Mucosa of descending colon (tissue), 3 donors: ENCODE measurements at places on chromosomes 3 and 15. TPM values are rescaled to one million over a fixed set of nuclear protein-coding genes. Genes with fewer than 3 reads are reported as not detected.

Gene GOLGA8J
- not detected for total RNA-seq

Gene FAM131A
- 29.8 TPM for total RNA-seq

Gene GOLGA6A
- not detected for total RNA-seq

Gene EPHB1
- 0.64 TPM for total RNA-seq

Gene MUC4
- total RNA-seq: 318 TPM

Gene STRA6
- 0.35 TPM for total RNA-seq

Gene FSTL1
- total RNA-seq: 28.1 TPM

Gene GCHFR
- 18.2 TPM for total RNA-seq

Gene FBXL22
- total RNA-seq: 37.5 TPM

Gene C3orf22
- not detected for total RNA-seq

Gene HTR3E
- 0.35 TPM for total RNA-seq

Gene LZTFL1
- 16.5 TPM for total RNA-seq

Gene NOX5
- 0.17 TPM for total RNA-seq

Gene MUSTN1
- total RNA-seq: 5.3 TPM

Gene TNFAIP8L3
- 8.2 TPM for total RNA-seq

Gene IL16
- total RNA-seq: 9.5 TPM

Gene TMEM266
- 0.12 TPM for total RNA-seq

Gene A4GNT
- total RNA-seq: not detected

Gene ALDH1L1
- 15.0 TPM for total RNA-seq
